ENCODE measurements at places on chromosomes 12 and 14. TPM values are rescaled to one million over a fixed set of nuclear protein-coding genes. Genes with fewer than 3 reads are reported as not detected.

Gene LGR5
- total RNA-seq, result 43.4 TPM

DNA sequence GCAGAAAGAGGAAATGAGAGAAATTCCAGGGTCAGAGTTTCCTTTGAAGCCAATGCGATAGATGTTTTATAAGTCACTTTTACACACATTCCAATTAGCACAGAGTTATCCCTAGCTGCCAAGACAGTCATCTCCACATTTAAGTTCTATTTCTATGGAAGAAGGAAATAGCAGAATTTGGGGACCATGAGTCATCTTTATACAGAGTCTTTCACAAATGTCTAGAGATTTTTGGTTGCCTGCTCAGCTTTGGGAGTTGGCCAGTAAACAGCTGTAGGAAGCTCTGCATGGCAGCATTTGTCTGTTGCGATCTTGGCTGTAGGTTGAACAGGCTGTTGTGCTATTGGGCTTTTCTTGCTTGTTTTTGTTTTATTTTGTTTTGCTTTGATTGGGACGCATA is 884.3 kb downstream of the GALC start:
- H3K4me3 ChIP-seq, result no peak overlapping the region
- no peak overlapping the region for H3K27ac ChIP-seq
- H3K4me1 ChIP-seq, result no peaks in the 10 kb centered on the region
- H3K36me3 ChIP-seq, result no peaks in the 10 kb centered on the region

DNA sequence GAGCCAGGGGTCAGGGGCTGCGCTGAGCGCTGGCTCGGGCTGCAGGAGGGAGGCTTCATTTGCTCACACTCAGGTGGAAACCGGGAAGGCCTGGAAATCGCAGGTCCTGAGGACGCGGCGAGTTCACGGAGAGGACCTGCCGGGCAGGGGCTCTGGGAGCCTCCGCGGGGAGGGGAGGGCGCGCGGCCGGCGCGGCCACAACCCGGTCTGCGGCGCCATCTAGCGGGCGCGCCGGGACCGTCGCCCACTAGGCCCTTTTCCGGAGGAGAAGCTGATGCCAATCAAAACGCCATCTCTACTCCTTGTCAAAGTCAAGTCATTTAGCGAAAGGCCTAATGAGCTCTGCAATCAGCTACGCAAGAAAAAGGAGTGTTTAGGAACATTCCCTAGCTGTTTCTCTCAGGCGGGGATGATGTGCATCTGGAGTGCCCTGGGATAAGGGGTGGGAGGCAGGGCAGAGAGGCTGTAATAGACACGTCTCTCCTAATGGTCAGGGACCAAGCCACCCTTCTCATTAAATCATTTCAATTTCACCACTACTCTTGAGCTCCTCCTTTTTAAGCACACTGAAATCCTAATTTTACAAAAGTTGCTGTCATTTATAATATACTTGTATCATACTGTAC is 885.8 kb upstream of the TMEM132C start:
- H3K27me3 ChIP-seq, result no peaks in the 10 kb centered on the region
- H3K4me1 ChIP-seq, result no peaks in the 10 kb centered on the region
- peak overlapping the region; percentile 66 for H3K4me3 ChIP-seq
- DNase-seq, result peak; percentile 95
- no peak overlapping the region for H3K27ac ChIP-seq
- H3K36me3 ChIP-seq, result no peaks in the 10 kb centered on the region

DNA sequence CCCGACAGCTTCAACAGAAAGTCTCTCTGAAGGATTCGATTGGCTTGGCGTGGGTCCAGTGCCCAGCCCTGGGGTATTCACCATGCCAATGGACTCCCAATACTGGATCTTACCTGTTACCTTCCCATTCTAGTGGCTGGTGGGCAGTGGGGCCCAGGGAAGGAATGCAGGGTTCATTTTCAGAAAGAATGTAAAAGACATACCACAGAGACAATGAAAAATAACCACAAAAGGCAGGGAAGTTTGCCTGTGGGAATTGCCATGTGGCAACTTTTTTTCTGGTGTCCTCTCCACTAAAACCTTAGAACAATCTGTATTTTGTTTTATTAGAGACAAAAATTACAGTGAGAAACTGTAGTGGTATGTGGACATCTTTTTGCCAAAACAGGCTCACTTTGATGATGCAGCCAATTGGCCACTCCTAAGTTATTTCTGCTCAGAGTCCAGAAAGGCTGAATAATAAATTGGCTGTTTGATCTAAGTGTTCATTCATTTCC is 55.2 kb downstream of the PTGER2 start:
- H3K36me3 ChIP-seq, result no peaks in the 10 kb centered on the region
- peaks cover 5% of the 10 kb centered on the region for H3K27me3 ChIP-seq
- H3K27ac ChIP-seq, result no peak overlapping the region
- H3K4me1 ChIP-seq, result no peaks in the 10 kb centered on the region

GRCh38 chr14:40393143-40393542 is 960.9 kb upstream of the FBXO33 start:
- no peak overlapping the region for H3K4me3 ChIP-seq
- no peaks in the 10 kb centered on the region for H3K27me3 ChIP-seq
- H3K4me1 ChIP-seq, result no peaks in the 10 kb centered on the region

Gene TAS2R50
- total RNA-seq, result 5.0 TPM

All from endodermal cell (in vitro differentiated cells).